Activated naive CD4-positive, alpha-beta T cell (primary cell): ENCODE measurements at places on chromosomes 7 and 10.

- DNase-seq = no peak
Measured at GRCh38 chr10:86193841-86194240, 172.8 kb downstream of the GRID1 start.

DNA sequence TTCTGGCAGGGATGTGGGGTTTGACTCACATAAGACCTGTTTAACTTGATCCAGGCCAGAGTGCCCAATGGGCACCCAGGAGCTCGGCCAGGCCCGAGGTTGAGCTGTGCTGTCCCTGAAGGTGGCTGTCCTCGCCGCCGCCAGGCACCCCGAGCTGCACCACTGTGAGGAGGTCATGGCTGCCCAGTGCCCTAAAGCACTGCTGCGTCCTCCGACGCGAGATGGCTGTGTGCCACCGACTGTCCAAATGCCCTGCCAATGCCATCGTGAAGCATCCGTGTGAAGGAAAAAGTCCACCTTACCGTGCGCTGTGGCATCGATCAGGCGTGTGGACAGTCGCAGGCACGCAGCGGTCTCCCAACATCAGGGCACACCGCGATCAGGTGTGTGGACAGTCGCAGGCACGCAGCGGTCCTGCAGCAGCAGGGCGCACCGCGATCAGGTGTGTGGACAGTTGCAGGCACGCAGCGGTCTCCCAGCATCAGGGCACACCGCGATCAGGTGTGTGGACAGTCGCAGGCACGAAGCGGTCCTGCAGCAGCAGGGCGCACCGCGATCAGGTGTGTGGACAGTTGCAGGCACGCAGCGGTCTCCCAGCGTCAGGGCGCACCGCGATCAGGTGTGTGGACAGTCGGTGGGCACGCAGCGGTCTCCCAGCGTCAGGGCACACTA, 120.3 kb downstream of the VIPR2 start:
- no peak for DNase-seq

GRCh38 chr10:126262233-126262838, 125.9 kb downstream of the ADAM12 start:
- no peak for DNase-seq

- no peak for DNase-seq
Measured at GRCh38 chr10:98260350-98260749, 7.6 kb downstream of the LOXL4 start.
